ENCODE measurements at places on chromosomes 2 and 18.

DNA sequence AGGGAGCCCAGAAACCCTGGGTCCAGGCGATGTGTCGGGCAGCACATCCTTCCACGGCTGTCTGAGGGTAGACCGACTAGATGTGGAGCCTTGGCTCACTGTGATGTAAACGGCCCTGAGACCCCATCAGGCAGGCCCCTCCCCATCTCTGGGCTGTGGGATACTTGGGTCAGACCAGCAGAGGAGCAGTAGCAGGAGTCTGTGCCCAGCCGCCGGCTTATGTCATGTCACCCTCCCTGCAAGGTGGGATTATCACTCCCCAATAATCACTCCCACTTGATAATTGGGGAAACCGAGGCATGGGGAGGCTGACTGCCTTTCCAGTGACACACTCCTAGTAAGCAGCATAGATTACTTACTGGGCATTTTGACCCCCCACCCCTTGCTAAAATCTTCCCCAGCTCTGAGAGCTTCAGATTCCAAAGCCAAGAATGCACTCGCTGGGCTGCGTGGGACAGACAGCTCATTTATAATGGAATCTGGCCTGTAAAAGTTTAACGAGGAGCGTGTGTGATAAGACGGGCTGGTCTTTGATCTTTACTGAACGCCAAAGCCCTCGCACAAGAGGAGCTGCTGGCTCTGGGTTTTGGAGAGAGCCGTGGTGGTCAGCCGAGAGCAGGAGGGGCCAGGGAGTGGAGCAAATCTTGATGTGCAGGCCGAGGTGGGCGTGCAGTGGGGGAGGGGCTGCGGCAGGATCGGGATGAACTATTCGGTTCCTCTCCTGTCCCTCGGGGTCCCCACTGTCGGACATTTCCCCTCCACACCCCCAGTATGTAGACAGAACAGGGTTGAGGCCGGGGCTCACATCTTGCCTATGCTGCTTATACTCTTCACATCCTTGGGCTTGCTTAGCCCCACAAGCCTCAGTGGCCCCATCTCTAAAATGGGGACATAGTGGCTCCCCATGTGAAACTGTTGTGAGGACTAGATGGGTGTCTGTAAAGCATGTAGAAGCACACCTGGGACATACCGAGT lies 200.0 kb downstream of the GLI2 start:
- no peaks in the 10 kb centered on the region for H3K27me3 ChIP-seq
- H3K36me3 ChIP-seq, result no peaks in the 10 kb centered on the region

DNA sequence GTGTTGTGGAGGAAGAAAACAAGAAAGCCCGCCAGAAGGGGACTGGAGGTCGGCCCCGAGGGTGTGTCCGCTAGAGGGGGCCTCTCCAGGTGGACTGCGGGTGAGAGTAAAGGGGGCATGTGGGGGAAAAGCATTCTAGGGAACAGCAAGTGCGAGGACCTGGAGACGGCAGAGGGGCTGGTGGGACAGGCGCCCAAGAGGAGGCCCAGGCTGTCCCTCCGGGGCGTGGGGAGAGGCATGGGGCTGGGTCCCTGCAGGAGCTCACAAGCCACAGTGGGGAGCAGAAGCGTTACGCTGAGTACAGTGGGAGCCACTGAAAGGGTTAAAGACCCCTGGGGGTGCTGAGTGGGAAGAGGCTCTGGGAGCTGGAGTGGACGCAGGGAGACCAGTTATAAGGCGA lies 1.6 kb upstream of the KLF11 start:
- H3K4me3 ChIP-seq, result peak overlapping the region; percentile 33
- peak overlapping the region; percentile 95 for H3K27ac ChIP-seq
- H3K27me3 ChIP-seq, result no peaks in the 10 kb centered on the region
- H3K4me1 ChIP-seq, result peaks cover 18% of the 10 kb centered on the region
- DNase-seq, result no peak

- no peak overlapping the region for H3K27ac ChIP-seq
- no peak for DNase-seq
- no peaks in the 10 kb centered on the region for H3K27me3 ChIP-seq
- no peak overlapping the region for H3K4me3 ChIP-seq
- H3K36me3 ChIP-seq, result no peaks in the 10 kb centered on the region
Measured at GRCh38 chr2:220365023-220365422, 737.6 kb downstream of the SLC4A3 start.

DNA sequence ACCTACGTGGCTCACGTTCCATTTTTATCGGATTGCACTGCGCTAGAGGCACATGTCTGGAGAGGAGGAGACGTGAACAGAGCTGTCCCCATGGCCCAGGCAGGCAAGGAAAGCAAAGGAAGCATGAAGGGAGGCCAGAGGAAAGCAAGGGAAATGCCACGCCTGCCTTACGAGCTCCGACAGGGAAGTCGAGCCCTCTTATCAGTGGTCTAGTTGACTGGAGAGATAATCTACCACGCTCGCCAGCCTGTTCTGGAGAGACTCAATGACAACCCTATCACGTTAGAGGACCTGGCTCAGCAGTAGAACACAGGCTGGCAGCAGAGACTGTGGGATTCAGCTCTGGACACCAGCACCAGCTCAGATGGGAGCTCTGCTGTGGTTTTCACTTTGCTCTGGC lies 202.6 kb upstream of the ID2 start:
- H3K27ac ChIP-seq, result no peak overlapping the region
- DNase-seq, result no peak
- no peak overlapping the region for H3K4me3 ChIP-seq
- H3K36me3 ChIP-seq, result no peaks in the 10 kb centered on the region
- H3K27me3 ChIP-seq, result no peaks in the 10 kb centered on the region

- H3K4me3 ChIP-seq, result no peak overlapping the region
- no peaks in the 10 kb centered on the region for H3K27me3 ChIP-seq
- peaks cover 7% of the 10 kb centered on the region for H3K4me1 ChIP-seq
- H3K36me3 ChIP-seq, result no peaks in the 10 kb centered on the region
- H3K27ac ChIP-seq, result no peak overlapping the region
Measured at GRCh38 chr2:181106789-181107627, 126.6 kb downstream of the UBE2E3 start.

DNA sequence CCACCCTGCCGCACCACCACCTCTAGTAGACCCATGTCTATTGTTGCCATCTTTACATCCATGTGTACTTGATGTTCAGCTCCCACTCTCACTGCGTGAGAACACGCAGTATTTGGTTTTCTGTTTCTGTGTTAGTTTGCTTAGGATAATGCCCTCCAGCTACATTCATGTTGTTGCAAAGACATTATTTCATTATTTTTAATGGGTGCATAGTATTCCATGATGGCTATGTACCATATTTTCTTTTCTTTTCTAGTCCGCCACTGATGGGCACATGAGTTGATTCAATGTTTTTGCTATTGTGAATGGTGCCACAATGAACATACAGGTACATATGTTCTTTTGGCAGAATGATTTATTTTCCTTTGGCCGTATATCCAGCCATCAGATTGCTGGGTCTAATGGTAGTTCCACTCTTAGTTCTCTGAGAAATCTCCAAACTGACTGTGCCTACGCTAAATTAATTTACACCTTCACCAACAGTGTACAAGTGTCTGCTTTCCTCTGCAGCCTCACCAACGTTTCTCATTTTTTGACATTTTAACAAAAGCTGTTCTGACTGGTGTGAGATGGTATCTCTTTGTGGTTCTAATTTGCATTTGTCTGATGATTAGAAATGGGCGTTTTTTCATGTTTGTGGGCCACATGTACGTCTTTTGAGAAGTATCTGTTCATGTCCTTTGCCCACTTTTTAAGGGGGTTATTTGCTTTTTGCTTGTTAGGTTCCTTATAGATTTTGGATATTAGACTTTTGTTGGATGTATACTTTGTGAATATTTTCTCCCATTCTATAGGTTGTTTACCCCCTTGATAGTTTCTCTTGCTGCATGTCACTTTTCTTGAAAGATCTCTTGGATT lies 10.5 kb upstream of the ZNF513 start:
- no peaks in the 10 kb centered on the region for H3K27me3 ChIP-seq
- peaks cover 9% of the 10 kb centered on the region for H3K36me3 ChIP-seq
- no peak overlapping the region for H3K27ac ChIP-seq
- no peaks in the 10 kb centered on the region for H3K4me1 ChIP-seq

- H3K27me3 ChIP-seq, result no peaks in the 10 kb centered on the region
- no peaks in the 10 kb centered on the region for H3K36me3 ChIP-seq
- H3K4me1 ChIP-seq, result peaks cover 19% of the 10 kb centered on the region
- H3K27ac ChIP-seq, result no peak overlapping the region
- no peak for DNase-seq
Measured at GRCh38 chr18:9419956-9420631, 55.2 kb upstream of the RALBP1 start.

DNA sequence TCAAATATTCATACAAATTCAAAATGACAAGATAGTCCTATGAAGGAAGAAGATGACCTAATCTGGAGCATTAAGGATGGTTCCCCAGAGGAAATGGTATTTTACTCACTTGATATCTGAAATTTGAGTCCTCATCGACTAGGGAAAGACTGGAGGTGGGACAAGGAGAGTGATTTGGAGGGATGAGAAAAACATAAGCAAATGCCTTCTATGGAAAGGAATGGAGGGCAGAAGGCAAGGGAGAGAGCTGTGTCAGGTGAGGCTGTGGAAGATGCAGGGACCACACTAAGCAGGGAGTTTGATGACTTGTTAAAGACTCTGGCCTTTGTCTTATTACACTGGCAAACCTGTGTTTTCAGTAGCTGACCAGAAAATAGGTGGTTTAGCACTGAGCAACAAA lies 38.4 kb downstream of the CALCRL start:
- H3K36me3 ChIP-seq, result no peaks in the 10 kb centered on the region
- H3K4me1 ChIP-seq, result no peaks in the 10 kb centered on the region
- no peaks in the 10 kb centered on the region for H3K27me3 ChIP-seq

GRCh38 chr18:76081536-76081935 lies 413.5 kb downstream of the ZNF516 start:
- H3K27me3 ChIP-seq, result no peaks in the 10 kb centered on the region
- H3K36me3 ChIP-seq, result no peaks in the 10 kb centered on the region
- no peak overlapping the region for H3K4me3 ChIP-seq
- no peak for DNase-seq

GRCh38 chr2:46870051-46870839 lies 45.4 kb downstream of the MCFD2 start:
- no peak overlapping the region for H3K4me3 ChIP-seq
- peaks cover 18% of the 10 kb centered on the region for H3K4me1 ChIP-seq
- no peaks in the 10 kb centered on the region for H3K36me3 ChIP-seq
- H3K27ac ChIP-seq, result no peak overlapping the region

- no peaks in the 10 kb centered on the region for H3K27me3 ChIP-seq
- DNase-seq, result no peak
- H3K27ac ChIP-seq, result no peak overlapping the region
Measured at GRCh38 chr2:160104115-160104514, 41.7 kb upstream of the PLA2R1 start.

DNA sequence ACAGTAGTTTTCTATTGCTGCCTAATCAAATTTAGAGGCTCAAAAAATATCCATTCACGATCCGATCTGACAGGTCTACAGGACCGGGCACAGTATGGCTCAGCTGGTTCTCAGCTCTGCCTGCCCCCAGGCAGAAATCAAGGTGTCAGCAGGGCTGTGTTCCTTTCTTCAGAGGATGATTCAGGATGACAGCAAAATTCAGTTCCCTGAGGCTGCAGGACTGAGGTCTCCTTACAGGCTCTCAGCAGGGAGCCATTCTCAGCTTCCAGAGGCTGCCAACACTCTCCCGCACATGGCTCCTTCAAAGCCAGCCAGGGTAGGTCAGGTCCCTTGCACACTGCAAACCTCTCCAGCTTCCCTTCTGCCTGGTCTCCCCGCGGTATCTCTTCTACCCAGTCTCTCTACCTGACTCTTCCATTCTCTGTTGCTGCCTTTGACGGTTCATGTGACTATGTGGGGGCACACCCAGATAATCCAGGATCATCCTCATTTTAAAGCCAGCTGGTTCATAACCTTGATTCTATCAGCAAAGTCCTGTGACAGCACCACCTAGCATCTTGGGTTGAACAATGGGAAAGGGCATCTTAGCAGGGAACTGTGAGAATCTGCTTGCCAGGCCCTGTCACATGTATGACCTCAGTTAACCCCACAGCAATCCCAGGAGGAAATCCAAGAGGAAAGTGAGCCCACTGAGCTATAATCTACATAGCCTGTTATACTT lies 50.4 kb downstream of the UXS1 start:
- no peak for DNase-seq
- H3K4me3 ChIP-seq, result no peak overlapping the region
- H3K27ac ChIP-seq, result peak overlapping the region; percentile 32
- peaks cover 61% of the 10 kb centered on the region for H3K4me1 ChIP-seq

DNA sequence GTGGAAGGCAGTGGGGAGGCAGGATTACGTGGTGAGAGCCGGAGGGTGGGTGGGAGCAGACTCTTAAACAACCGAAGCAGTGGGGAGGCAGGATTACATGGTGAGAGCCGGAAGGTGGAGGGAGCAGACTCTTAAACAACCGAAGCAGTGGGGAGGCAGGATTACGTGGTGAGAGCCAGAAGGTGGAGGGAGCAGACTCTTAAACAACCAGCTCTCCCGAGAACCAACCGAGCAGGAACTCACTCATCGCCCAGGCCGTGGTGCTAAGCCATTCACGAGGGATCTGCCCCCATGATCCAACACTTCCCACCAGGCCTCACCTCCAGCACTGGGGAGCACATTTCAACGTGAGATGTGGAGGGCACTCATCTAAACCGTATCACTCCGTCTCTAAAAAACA lies 87.7 kb downstream of the RTP5 start:
- no peaks in the 10 kb centered on the region for H3K36me3 ChIP-seq
- no peak overlapping the region for H3K4me3 ChIP-seq
- no peak for DNase-seq
- no peaks in the 10 kb centered on the region for H3K27me3 ChIP-seq
- H3K27ac ChIP-seq, result no peak overlapping the region

- no peak for DNase-seq
- H3K4me3 ChIP-seq, result no peak overlapping the region
- no peaks in the 10 kb centered on the region for H3K36me3 ChIP-seq
- no peak overlapping the region for H3K27ac ChIP-seq
Measured at GRCh38 chr2:12881952-12882351, 165.2 kb downstream of the TRIB2 start.

DNA sequence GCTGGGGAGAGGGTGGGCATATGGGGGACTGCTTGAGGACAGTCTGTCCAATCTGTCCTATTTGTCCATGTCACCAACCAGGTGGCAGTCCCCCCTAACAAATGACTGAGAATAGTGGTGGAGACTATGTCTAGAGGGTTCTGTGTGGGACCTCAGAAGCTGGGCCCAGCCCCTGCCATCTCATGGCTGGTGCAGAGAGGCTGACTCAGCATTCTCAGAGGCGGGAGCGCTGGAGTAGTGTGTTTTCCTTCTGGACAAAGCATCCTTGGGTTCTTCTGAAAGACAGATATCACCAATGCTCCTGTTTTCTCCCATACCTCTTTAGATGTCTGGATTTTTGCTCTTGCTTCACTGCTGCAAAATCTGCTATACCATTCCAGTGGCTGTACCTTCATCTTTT lies 44.1 kb upstream of the SP140L start:
- DNase-seq, result no peak
- H3K27me3 ChIP-seq, result no peaks in the 10 kb centered on the region
- no peaks in the 10 kb centered on the region for H3K36me3 ChIP-seq
- no peaks in the 10 kb centered on the region for H3K4me1 ChIP-seq
- no peak overlapping the region for H3K4me3 ChIP-seq

GRCh38 chr2:161170958-161171932 lies 11.0 kb downstream of the TANK start:
- no peaks in the 10 kb centered on the region for H3K36me3 ChIP-seq
- no peak overlapping the region for H3K27ac ChIP-seq
- H3K27me3 ChIP-seq, result no peaks in the 10 kb centered on the region
- DNase-seq, result no peak
- no peak overlapping the region for H3K4me3 ChIP-seq

GRCh38 chr2:84953535-84953934 lies 17.4 kb upstream of the KCMF1 start:
- no peak for DNase-seq
- no peak overlapping the region for H3K4me3 ChIP-seq
- peaks cover 8% of the 10 kb centered on the region for H3K4me1 ChIP-seq
- no peaks in the 10 kb centered on the region for H3K27me3 ChIP-seq
- no peaks in the 10 kb centered on the region for H3K36me3 ChIP-seq

GRCh38 chr2:153213022-153213421 lies 265.5 kb downstream of the RPRM start:
- H3K27me3 ChIP-seq, result no peaks in the 10 kb centered on the region
- H3K27ac ChIP-seq, result no peak overlapping the region
- H3K36me3 ChIP-seq, result no peaks in the 10 kb centered on the region
- H3K4me3 ChIP-seq, result no peak overlapping the region
- H3K4me1 ChIP-seq, result no peaks in the 10 kb centered on the region
- no peak for DNase-seq
